ENCODE measurements at places on chromosomes 2 and 18. TPM values are rescaled to one million over a fixed set of nuclear protein-coding genes. Genes with fewer than 3 reads are reported as not detected.

Gene NPAS2
- total RNA-seq, result 35.6 TPM

Gene ZNF519
- total RNA-seq, result 11.1 TPM

Gene MARCO
- not detected for total RNA-seq

Gene ZNF516
- total RNA-seq, result 12.0 TPM

Gene LINC00305
- not detected for total RNA-seq

Gene GREB1
- 0.13 TPM for total RNA-seq

Gene AFF3
- not detected for total RNA-seq

Gene MBP
- total RNA-seq, result 0.40 TPM

Gene KCNG2
- total RNA-seq, result not detected

Gene SLC66A3
- 25.1 TPM for total RNA-seq

Gene ANKRD30B
- total RNA-seq, result not detected

Gene GTF3C2
- 51.3 TPM for total RNA-seq

Gene LIPG
- total RNA-seq, result 78.5 TPM

Gene RAMP1
- total RNA-seq, result not detected

Gene WDR33
- total RNA-seq, result 53.4 TPM

Gene M1AP
- total RNA-seq, result not detected

Gene MAPK4
- total RNA-seq, result not detected

Gene TNFRSF11A
- total RNA-seq, result 5.5 TPM

Gene CCDC74B
- 0.66 TPM for total RNA-seq

Gene ZBTB7C
- total RNA-seq, result under 0.01 TPM

Gene ZNF892
- 6.4 TPM for total RNA-seq

Gene RNF152
- 35.0 TPM for total RNA-seq

Gene MAP3K19
- not detected for total RNA-seq

Gene SCG2
- not detected for total RNA-seq

Gene EVX2
- total RNA-seq, result not detected

Gene POTEF
- 0.13 TPM for total RNA-seq

Gene OTOS
- not detected for total RNA-seq

Gene GLI2
- total RNA-seq, result 0.13 TPM

Gene TMEM17
- 1.7 TPM for total RNA-seq

Gene KLHL29
- 7.7 TPM for total RNA-seq

Measured in thoracic aorta endothelial cell (primary cell).